Neural progenitor cell (in vitro differentiated cells): ENCODE measurements at places on chromosomes 16 and 17. TPM values are rescaled to one million over a fixed set of nuclear protein-coding genes. Genes with fewer than 3 reads are reported as not detected.

EFCAB13 gene
- 1.1 and 2.7 TPM in 2 replicates for total RNA-seq

DNA sequence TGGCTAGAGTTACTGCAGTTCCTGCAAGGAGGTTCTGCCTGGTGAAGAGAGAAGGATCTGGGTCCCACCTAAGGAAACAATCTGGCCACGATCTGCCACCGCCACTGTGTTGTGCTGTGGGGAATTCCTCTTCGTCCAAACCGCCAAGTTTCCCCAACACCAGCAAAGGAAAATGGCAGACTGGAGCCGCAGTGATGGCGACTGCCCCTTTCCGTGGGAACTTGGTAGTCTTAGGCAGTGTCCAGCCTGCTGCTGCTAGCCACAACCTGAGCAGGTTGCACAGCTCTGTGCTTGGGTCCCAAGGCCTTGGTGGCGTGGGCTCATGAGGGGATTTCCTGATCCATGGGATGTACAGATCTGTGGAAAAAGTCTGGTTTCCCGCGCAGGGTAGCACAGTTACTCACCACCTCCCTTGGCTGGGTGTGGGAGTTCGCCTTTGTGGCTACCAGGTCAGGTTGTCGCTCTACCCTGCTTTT lies 28.6 kb downstream of the NFATC3 start:
- DNase-seq, result no peak

DNA sequence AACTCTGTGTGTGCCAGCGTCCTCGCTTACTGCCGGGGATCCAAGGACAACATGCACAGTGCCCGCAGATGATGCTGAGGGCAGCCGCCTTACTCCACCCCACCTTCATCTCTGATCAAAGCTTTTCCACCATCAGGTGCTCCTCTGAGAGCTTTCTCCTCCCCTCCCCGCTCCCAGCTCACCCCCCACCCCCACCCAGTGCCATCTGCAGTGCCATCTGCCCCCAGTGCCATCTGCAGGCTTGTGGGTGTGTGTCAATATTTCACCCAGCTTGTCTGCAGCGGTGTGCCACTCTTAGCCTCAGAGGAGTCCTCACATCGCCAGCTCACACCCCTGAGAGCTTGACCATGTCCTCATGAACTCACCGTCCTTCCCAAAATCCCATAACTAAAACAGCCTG lies 98.2 kb upstream of the NOL11 start:
- DNase-seq, result no peak

- DNase-seq, result no peak
Observed at GRCh38 chr16:29665294-29666077, 2.4 kb downstream of the SPN start.

DNA sequence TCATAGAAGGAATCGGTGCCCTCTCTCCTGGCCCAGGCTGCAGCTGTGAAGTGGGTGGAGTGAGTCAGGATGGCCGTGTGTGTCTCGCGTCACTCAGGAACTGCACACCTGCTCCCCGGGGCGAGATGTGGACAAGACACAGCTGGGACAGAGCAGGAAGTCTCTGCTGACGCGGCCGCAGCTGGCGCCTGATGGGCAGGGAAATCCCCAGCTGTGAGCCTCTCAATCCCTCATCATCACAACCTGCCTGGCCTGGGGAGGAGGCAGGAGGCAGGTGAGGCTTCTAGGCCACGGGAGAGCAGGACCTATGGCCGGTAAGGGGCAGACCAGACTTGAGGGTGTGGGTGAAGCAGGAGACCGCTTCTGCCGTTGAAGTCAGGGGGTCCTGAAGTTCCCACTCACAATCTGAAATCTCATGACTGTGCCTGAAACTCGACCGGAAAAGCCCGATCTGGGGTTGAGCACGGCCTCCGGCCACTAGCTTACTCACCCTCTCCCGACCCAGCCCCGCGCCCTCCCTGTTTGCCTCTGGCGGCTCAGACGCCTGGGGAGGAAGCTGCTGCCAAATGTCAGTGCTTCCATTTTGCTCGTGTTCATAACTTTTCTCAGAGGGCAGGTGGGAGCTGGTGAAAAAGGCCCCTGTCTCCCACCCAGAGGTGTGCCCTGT lies 1.1 kb upstream of the TRPV3 start:
- no peak for DNase-seq

DNA sequence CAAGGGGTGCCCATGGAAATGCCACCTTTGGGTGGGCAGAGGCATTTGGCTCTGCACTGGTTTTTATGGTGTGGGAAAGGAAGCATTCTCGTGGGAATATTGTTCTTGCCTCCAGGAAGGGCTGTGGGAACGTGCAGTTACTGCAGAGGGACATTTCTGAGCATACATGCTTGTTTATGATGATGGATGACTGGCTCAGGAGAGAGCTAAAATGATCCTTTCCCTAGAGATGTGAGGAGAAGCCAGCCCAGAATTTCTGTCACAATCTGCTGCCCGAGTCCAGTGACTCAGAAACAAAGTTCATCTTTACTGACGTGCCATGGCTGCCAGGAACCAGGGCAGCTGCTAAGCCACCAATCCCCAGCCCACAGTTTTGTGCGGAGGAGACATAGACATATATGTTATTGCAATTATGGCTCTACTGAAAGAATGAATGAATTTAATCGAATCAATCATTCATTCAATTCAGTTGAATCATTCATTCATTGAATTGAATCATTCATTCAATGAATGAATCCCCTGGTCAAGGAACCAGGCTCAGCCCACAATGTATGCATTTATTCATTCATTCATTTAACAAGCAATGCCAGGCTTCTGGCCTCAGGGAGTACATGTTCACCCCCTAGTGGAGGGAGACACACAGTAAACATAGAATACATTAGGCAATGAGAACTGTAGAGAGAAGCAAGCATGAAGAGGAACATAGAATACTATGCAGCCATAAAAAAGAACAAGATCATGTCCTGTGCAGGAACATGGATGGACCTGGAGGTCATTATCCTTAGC lies 414.4 kb upstream of the HSBP1 start:
- DNase-seq, result peak; percentile 15

DNA sequence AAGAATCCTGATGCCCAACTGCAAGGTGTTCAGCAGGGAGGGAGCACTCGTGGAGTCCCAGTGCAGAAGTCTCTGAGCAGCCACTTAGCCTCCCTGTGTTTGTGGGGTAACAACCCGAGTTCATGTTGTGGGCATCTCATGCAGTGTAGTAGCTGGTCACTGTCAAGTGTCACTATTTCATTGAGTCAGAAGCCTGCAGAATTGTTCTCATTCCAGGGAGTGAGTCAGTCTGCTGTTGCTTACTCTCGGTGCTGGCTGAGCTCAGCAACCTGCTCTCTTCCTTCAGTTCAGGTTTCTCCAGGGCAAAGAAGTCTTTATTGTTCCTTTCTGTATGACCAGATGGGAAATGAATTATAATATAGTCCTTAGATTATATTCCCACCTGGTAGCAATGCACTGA lies 24.1 kb downstream of the HMOX2 start:
- DNase-seq, result no peak

ANKRD40CL gene
- not detected in 2 replicates for total RNA-seq

DNA sequence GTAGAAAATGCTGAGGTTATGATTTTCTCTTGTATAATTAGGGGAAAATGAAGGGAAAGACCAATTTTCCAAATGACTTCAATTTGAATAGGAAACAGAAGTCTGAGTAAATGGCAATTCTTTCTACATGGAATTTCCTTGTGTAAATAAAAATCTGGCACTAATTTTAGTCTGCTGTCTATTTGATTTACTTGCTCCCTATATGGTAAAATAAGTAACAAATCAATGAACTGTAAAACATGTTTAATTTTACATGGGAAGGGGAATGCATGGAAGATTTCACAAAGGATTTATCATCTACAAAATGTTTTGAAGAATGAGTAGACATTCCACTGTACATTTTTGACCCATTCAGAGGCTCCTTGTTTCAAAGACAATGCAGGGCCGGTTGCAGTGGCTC lies 811.6 kb upstream of the GOT2 start:
- DNase-seq, result no peak

DNA sequence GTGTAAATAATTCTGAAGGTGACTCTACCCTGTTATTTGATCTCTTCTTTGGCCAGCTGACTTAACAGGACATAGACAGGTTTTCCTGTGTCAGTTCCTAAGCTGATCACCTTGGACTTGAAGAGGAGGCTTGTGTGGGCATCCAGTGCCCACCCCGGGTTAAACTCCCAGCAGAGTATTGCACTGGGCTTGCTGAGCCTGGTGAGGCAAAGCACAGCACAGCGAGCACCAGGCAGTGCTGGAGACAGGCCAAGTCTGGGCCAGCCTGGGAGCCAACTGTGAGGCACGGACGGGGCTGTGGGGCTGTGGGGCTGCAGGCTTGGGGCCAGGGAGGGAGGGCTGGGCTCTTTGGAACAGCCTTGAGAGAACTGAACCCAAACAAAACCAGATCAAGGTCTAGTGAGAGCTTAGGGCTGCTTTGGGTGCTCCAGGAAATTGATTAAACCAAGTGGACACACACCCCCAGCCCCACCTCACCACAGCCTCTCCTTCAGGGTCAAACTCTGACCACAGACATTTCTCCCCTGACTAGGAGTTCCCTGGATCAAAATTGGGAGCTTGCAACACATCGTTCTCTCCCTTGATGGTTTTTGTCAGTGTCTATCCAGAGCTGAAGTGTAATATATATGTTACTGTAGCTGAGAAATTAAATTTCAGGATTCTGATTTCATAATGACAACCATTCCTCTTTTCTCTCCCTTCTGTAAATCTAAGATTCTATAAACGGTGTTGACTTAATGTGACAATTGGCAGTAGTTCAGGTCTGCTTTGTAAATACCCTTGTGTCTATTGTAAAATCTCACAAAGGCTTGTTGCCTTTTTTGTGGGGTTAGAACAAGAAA lies 5.1 kb downstream of the STH start:
- no peak for DNase-seq

GRCh38 chr17:70675070-70675590 lies 505.8 kb downstream of the KCNJ2 start:
- DNase-seq, result no peak

- DNase-seq, result no peak
Observed at GRCh38 chr16:78884204-78884603, 716.3 kb downstream of the MAF start.

DNA sequence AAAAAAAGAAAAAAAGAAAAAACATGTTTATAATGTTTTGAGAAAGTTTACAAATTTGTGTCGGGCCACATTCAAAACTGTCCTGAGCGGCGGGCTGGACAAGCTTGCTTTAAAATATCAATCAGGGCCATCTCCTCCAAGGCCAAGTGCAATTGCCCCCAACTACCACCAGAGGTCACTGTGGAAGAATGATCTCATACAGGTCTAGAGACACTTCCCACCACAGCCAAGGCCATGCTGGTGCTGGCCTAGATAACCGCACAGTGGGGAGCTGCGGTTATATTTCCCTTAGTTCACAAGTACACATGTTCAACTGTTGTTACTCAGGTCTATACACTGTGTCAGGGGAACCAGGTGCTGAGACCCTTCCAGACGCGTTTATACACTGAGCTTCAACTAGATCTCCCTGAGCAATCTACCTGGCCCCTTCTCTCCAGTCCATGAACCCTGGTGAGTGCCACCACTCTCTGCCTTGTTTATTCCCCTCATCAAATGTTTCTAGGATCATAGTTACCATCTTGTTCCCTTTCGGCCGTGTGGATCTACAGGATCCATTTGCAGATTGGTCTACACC lies 83.8 kb upstream of the CCL2 start:
- DNase-seq, result peak; percentile 57

- DNase-seq, result no peak
Observed at GRCh38 chr16:17151335-17151734, 319.4 kb downstream of the XYLT1 start.

TMEM88 gene
- total RNA-seq, result 13.8 and 53.7 TPM in 2 replicates

DNA sequence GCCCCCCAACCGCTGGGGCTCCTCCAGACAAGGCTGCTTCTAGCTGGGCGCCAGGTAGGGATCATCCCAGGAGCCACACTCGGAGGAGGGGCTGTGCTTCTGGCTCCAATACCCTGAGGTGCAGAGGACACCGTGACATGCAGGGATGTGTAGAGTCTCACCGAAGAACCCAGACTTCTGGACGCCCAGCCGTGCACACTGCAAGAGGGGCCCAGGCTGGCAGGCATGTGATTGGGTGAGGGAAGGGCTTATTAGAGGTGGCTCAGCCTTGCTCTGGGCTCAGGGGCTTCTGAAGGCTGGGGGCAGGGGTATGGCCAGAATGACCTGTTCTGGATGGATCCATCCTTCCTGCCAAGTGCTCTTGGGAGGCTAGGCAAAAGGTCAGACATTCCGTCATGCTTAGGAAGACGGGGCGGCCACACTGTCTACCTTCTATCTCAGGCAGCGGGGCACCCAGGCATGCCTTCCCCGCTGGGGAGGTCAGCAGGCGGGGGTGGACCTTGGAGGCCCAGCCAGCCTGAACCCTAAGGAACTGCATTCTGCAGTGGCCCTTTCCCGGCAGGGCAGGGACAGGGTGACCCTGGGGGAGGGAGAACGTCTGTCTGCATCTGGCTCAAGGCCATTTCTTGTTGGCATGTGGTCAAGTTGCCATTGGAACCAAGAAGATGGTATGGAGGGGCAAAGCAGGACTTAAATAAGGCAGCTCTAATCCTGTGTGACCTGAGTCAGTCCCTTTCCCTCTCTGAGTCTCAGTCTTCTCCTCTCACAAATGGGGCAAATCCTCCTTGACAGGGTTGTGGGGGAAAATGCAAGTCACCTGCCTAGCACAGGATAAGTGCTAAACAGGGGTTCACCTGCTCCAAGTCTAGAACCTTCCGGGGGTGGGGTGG lies 5.8 kb upstream of the ADGRG1 start:
- no peak for DNase-seq

DNA sequence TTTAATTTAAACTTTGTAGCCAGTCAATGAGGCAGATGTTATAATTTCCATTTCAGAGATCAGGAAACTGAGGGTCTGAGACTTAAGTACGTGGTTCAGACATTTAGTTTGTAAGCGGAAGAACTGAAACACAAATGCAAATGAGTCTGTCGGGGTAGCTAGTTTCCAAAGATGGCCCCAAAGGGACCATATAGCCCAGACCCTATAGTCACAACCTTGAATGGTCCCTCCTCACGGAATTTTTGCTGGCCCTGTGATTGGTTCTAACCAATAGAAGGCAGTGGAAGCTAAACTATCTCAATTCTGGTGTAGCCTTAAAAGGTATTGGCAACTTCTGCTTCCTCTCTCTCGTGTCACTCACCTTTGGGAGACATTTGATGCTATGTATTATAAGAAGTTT lies 7.5 kb upstream of the BCO1 start:
- DNase-seq, result no peak

DNA sequence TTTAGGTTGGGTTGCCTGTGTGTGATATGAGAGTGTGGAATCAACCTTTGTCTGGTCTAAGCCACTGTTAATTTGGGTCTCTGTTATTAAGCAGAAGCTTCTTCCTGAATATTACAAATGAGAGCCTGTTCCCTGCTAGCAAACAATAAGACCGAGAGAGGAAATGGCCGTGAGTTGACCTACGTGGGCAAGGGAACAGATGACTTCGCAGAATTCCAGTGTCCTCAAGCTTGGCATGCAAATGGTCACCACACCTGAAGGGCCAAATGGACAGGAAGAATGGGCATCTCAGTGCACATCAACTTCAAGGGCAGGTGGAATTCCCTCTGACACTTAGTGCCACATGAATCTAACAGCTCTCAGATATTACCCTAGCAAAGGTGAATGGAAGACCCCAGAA lies 250.8 kb upstream of the FOXF1 start:
- DNase-seq, result no peak

GRCh38 chr17:80890921-80891396 lies 100.7 kb upstream of the CHMP6 start:
- DNase-seq, result no peak

- no peak for DNase-seq
Observed at GRCh38 chr16:85754413-85754812, 3.5 kb upstream of the C16orf74 start.
